CD4-positive, alpha-beta T cell treated with Interleukin-12 subunit alpha and Interleukin-12 subunit beta, for 1 hour (primary cell): ENCODE measurements at places on chromosomes 5 and 9.
A peak's percentile ranks its signal among the peaks of the same experiment; 100 is the strongest.

GRCh38 chr5:139524446-139524845, 36.7 kb upstream of the UBE2D2 start:
- DNase-seq, result no peak

DNA sequence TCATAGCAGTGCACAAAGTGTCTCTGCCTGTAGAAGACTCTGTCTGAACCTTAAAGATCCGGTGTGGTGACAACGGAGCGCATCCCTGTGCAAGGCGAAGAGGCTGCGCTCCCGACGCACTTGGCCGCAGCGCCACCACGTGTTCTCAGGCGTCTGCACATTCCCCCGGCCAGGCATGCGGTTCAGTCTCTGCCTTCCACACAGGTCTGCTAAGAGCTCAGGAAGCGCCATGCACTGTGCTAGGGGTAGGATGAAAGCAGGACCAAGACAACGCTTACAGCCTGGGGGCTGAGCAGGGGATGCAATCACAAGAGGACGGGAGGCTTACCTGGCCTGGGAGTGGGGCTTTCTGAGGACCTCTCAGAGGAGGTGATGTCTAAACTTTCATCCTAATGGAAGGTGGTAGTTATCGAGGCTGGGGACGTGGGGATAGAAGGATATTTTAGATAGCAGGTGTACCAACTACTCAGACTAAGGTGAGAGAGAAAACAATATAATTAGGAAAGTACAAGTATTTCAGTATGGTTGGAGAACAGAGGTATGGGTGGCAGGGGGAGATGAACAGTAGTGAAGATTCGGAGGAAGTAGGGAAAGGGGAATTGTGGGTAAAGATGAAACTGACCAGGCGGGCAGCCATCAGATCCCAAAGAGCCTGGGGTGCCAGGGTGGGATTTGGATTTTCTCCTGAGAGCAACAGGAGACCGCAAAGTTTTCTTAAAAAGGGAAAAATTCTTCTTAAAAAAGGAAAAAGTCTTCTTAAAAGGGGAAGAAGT, 13.3 kb downstream of the CAPSL start:
- peak; percentile 86 for DNase-seq

GRCh38 chr9:115804206-115804605, 349.4 kb upstream of the PAPPA start:
- no peak for DNase-seq

- no peak for DNase-seq
Observed at GRCh38 chr9:69963803-69964202, 79.8 kb upstream of the MAMDC2 start.

DNA sequence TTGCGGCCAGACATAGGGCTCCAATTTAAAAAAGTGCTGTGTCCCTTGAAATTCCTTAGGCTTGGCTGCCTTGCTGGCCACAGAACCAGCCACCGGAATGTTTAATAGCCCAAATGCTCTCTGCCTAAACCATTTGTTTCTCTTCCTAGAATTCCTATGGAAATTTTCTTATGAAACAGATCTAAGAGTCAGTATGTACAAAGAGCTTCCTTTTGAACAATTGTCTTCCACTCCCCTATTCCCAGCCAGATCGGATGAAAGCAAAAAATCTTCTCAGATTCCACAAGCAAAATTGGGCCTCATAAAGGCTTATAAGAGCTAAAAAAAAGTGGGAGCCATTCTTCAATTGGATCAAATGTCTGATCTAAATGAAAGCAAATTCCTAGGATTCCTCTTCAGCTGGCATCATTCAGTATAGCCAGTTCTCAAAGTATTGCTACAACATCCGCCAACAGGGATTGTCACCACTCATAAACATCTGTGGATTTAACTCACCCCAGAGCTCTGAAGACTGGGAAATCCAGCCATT, 104.3 kb downstream of the CEMIP2 start:
- DNase-seq, result no peak

- no peak for DNase-seq
Observed at GRCh38 chr9:98931600-98932389, 11.9 kb upstream of the COL15A1 start.

GRCh38 chr5:93572101-93572607, 8.9 kb downstream of the NR2F1-AS1 start:
- no peak for DNase-seq

GRCh38 chr9:16869131-16869881, 1.2 kb downstream of the BNC2 start:
- DNase-seq, result no peak

DNA sequence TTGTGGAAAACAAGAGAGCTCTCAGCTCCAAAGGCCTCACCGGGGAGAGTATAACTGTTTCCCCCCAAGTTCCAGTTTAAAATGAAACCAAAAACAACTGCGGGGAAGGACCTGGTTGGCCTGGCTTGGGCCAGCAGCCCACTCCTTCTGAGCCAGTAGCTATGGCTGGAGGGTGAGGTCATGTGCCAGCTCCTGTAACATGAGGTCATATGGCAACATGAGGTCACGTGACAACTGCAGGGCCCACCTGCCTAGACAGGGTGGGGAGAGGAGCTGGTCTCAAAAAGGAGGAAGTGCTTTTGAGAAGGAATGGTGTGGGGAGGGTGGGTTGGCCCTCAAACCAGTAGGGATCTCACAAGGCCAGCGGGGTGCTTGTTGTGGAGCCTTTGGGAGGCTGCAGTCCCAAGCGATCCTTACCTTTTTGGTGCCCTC, 29.3 kb upstream of the CRB2 start:
- DNase-seq, result no peak
